ENCODE measurements at places on chromosomes 3 and 15. TPM values are rescaled to one million over a fixed set of nuclear protein-coding genes. Genes with fewer than 3 reads are reported as not detected.

GPR27 gene
- total RNA-seq: 0.70 TPM

GRCh38 chr3:129001806-129002572 lies 885 bp downstream of the EFCC1 start:
- DNase-seq: peak; percentile 20

TMEM108 gene
- total RNA-seq: not detected

RPUSD2 gene
- total RNA-seq: 22.6 TPM

- DNase-seq: no peak
Observed at GRCh38 chr3:39166932-39167532, 13.6 kb upstream of the CSRNP1 start.

CPEB1 gene
- not detected for total RNA-seq

Data from activated T-helper 1 cell treated with anti-CD3 and anti-CD28 coated beads, Interleukin-12 subunit alpha, Interleukin-12 subunit beta, Interleukin-2, Interleukin-4 antibody, amounts not matched to agents 30 ng/mL and 10 ng/mL and 1 ng/mL, durations not matched to agents 14 hours and 24 hours and 36 hours (primary cell).